Uterine smooth muscle cell (primary cell): ENCODE measurements at places on chromosomes 4 and X. TPM values are rescaled to one million over a fixed set of nuclear protein-coding genes. Genes with fewer than 3 reads are reported as not detected.

The NUDT10 gene
- total RNA-seq = 6.2 and 6.3 TPM in 2 replicates

The GAR1 gene
- 2.7 and 3.2 TPM in 2 replicates for total RNA-seq

The STARD8 gene
- total RNA-seq = 3.2 and 8.7 TPM in 2 replicates

The RNF175 gene
- total RNA-seq = 0.11 and 0.25 TPM in 2 replicates

The FGF5 gene
- 4.4 and 12.6 TPM in 2 replicates for total RNA-seq

The WFS1 gene
- 19.3 and 38.5 TPM in 2 replicates for total RNA-seq

The RS1 gene
- not detected in 2 replicates for total RNA-seq

The RAB39B gene
- total RNA-seq = 2.4 and 5.7 TPM in 2 replicates

The TRAM1L1 gene
- 3.2 and 4.6 TPM in 2 replicates for total RNA-seq
